ENCODE measurements at places on chromosomes 5 and 9.
A peak's percentile ranks its signal among the peaks of the same experiment; 100 is the strongest.

GRCh38 chr5:154370119-154370518 lies 75.7 kb upstream of the SAP30L start:
- no peak for DNase-seq

DNA sequence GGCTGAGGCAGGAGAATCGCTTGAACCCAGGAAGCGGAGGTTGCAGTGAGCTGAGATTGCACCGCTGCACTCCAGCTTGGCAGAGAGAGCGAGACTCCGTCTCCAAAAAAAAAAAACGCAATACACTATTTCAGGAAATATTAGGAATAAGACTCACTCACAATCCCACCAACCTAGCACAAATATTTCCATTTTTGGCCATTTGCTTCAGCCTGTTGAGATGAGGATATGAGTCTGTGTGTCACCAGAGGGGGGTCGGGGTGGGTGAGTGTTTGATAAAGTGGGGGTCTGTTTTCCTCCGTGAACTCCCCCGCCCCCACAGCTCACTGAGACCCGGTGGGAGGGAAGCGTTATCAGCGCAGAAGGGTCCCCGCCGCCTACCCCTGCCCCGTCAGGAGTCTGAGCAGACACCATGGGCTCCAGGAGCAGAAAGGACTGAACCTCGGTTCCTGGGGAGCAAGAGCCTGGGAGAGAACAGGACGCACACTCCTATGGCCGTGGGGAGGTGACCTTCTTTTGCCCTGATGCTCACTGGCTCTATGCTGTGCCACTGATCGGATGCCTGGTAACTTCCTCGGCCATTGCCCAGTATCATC lies 153.8 kb upstream of the PHYKPL start:
- DNase-seq, result no peak

DNA sequence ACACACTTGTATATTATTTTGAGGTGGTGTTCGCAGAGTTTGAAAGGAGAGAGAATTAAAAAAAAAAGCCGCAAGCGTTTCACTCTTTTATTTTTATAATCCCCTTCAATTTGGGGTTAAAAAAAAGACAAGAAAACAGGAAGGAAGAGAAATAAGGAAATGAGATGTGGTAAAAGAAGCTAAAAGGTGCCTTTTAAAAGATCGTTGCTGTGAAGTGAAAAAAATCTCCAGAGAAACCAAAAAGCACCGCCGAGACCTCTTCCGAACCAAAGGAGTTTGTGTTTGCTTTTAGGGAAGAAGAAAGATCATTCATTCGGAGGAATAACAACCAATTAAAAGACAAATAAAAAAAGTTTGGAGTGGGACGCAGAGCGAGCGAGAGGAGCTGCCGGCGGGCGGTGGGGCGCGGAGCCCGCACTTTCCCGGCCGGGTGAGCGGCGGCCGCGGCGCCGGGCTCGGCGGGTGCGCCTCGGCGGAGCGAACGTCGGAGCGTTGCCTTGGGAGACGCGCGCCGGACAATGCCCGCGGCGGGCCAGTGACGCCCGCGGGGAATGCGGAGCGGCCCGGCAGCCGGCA lies 355 bp downstream of the TLE4 start:
- DNase-seq, result peak; percentile 22

DNA sequence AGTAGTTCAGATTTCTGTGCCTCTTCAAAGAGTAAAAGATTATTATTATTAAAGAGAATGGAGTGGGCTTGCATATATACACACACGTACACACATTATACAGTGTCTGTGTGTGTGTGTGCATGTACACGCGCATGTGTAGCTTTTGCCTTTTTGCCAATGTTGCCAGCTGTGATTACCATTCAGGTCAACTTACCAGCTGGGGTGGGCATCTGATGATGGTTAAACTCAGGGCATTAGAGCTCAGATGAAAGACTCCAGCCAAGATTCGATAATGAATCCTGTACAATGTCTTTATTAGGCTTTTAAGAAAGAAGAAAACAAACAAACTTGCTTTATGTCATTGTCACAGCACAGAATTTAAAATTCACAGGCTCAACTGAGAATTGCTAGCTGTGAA lies 296.5 kb upstream of the DMAC1 start:
- DNase-seq, result no peak

- peak; percentile 30 for DNase-seq
These were observed 3.9 kb downstream of the SETX start for GRCh38 chr9:132350861-132351315.

Measured in hematopoietic multipotent progenitor cell treated with erythropoietin and hydrocortisone succinate and interleukin-3 and kit ligand, for 15 days (in vitro differentiated cells).